Neural crest cell (in vitro differentiated cells): ENCODE measurements at places on chromosomes 13 and 19. TPM values are rescaled to one million over a fixed set of nuclear protein-coding genes. Genes with fewer than 3 reads are reported as not detected.

Gene TUBB4A
- 27.7 and 39.9 TPM in 2 replicates for total RNA-seq

Gene LHFPL6
- 35.2 and 37.7 TPM in 2 replicates for total RNA-seq

Gene EBI3
- not detected in 2 replicates for total RNA-seq

Gene SMIM44
- not detected in 2 replicates for total RNA-seq

DNA sequence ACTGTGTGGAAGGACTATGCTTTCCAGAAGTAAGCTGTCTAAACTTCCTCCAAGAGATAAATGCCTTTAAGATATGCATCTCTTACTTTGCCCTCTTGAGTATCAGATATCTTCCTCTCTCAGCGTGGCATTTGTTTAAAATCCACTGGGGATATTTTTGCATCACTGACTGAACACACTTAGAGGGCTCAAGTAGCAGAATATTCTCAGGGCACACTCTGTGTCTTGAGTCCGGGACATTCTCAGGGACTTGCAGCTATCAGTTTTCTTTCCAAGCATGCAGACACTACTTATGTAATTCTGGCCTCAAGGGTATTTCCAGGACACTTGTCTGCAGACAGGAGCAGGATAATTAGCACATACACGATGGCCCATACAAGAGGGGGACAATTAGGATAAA is 84.7 kb downstream of the ERCC5 start:
- peaks cover 7% of the 10 kb centered on the region for H3K4me1 ChIP-seq
- no peak overlapping the region for H3K27ac ChIP-seq
- H3K36me3 ChIP-seq = no peaks in the 10 kb centered on the region

- DNase-seq = no peak
- H3K36me3 ChIP-seq = no peaks in the 10 kb centered on the region
- no peak overlapping the region for H3K27ac ChIP-seq
- peaks cover 9% of the 10 kb centered on the region for H3K4me1 ChIP-seq
- H3K4me3 ChIP-seq = no peak overlapping the region
- H3K27me3 ChIP-seq = no peaks in the 10 kb centered on the region
Observed at GRCh38 chr19:48552406-48553322, 692 bp downstream of the SULT2B1 start.

DNA sequence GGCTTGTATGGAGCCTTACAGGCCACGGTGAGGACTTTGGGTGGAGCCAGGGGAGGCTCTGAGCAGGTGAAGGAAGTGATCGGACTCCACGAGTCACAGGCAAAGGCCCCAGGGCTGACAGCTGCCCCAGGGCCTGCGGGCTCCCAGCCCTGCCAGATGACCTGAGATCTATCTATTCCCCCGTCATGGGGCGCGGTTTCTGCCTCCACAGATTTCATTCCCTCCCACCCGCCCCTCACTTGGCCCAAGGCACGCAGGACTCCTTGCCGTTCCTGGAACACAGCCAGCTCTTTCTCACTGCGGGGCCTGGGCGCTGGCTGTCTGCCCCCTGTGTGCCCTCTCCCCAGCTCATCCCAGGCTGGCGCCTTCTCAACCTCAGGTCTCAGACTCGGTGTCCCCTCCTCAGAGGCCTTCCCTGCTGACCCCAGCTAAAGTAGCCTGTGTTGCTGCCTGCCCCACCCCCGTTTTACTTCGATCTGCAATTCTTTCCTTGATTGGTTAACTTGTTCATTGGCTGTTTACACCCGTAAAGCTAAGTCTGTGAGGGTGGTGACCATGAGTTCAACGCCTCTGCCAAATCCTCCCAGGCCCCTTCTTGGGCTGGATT is 13.9 kb upstream of the PAK4 start:
- DNase-seq = no peak
- H3K36me3 ChIP-seq = no peaks in the 10 kb centered on the region
- H3K27me3 ChIP-seq = peaks cover 6% of the 10 kb centered on the region
- no peak overlapping the region for H3K4me3 ChIP-seq
- H3K27ac ChIP-seq = no peak overlapping the region
- H3K4me1 ChIP-seq = no peaks in the 10 kb centered on the region

GRCh38 chr13:34935841-34936240 is 6.2 kb upstream of the NBEA start:
- H3K4me3 ChIP-seq = no peak overlapping the region
- peaks cover 37% of the 10 kb centered on the region for H3K27me3 ChIP-seq
- H3K36me3 ChIP-seq = no peaks in the 10 kb centered on the region
- DNase-seq = no peak
- no peaks in the 10 kb centered on the region for H3K4me1 ChIP-seq

- no peaks in the 10 kb centered on the region for H3K36me3 ChIP-seq
- no peaks in the 10 kb centered on the region for H3K27me3 ChIP-seq
- H3K4me1 ChIP-seq = no peaks in the 10 kb centered on the region
- H3K4me3 ChIP-seq = no peak overlapping the region
- H3K27ac ChIP-seq = no peak overlapping the region
Observed at GRCh38 chr13:83622422-83622784, 259.9 kb downstream of the SLITRK1 start.

- H3K36me3 ChIP-seq = no peaks in the 10 kb centered on the region
- DNase-seq = no peak
- peaks cover 41% of the 10 kb centered on the region for H3K4me1 ChIP-seq
- H3K27ac ChIP-seq = no peak overlapping the region
- no peak overlapping the region for H3K4me3 ChIP-seq
Observed at GRCh38 chr13:25864116-25864515, 187.7 kb downstream of the SHISA2 start.

GRCh38 chr19:46186101-46186716 is 38.2 kb downstream of the IGFL2 start:
- peaks cover 4% of the 10 kb centered on the region for H3K4me1 ChIP-seq
- H3K27ac ChIP-seq = no peak overlapping the region
- peaks cover 42% of the 10 kb centered on the region for H3K27me3 ChIP-seq
- no peaks in the 10 kb centered on the region for H3K36me3 ChIP-seq
- DNase-seq = no peak

- no peak for DNase-seq
- H3K27ac ChIP-seq = no peak overlapping the region
- H3K36me3 ChIP-seq = no peaks in the 10 kb centered on the region
- H3K4me1 ChIP-seq = peaks cover 23% of the 10 kb centered on the region
Observed at GRCh38 chr13:40221460-40222201, 444.8 kb downstream of the FOXO1 start.

DNA sequence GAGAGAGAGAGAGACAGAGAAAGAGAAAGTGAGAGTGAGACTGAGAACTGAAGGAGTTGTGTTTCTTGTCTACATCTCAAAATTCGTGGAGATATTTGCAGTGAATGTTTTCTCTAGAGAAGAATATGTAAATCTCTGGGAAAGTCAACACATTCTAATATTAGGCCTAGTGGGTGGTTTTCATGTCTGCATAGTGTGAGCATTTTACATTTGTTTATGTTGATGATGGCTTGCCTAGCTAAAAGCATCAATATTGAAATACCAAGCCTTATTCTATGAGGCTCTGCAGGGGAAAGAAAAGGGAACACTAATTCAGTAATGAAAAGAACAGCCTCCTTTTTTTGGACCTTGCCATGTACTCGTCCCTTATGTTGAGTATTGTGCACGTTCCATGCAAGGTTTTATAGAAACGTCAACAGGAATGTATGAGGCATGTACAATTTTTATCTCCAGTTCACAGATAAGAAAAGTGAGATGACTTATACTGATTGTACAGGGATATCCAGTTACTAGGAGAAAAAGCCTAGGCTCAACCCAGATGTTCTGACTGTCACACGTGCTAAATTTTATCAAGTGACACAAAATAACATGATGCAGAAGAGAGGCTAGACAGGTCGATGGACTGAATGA is 1288.9 kb upstream of the SLC10A2 start:
- no peak for DNase-seq
- H3K4me3 ChIP-seq = no peak overlapping the region
- no peaks in the 10 kb centered on the region for H3K36me3 ChIP-seq
- H3K27me3 ChIP-seq = no peaks in the 10 kb centered on the region
- H3K27ac ChIP-seq = no peak overlapping the region
- peaks cover 8% of the 10 kb centered on the region for H3K4me1 ChIP-seq

DNA sequence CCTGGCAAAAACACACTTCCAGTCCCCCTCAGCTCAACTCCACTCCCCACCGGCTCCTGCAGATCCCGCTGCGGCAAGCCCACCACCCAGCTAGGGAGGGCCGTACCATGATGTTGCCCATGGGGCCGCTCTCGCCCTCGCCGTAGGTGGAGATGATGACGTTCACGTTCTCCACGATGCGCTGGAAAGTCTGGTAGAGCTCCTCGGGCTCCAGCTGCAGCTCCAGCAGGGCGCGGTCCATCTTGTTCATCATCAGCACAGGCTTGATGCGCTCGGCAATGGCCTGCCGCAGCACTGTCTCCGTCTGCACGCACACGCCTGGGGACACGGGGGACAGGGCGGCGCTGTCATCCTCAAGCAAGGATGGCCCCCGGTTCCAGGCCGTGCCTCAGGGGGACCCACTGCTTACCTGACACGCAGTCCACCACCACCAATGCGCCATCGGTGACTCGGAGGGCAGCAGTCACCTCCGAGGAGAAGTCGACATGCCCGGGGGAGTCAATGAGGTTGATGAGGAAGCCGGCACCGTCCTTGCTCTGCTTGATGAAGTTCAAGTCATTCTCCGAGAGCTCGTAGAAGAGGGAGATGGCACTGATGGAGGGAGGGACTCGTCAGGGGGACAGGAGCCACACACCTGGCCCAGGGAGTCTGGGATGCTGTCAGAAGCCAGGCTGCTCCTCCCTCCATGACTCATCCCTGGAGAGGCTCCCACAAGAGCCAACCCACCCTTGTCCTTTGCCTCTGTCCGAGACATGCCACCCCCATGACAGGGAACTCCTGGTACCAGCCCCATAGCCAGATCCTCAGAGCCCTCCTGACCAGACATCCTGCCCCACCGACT is 2.3 kb downstream of the EEF2 start:
- peak overlapping the region; percentile 71 for H3K27ac ChIP-seq
- DNase-seq = no peak
- H3K4me3 ChIP-seq = peak overlapping the region; percentile 99
- peaks cover 34% of the 10 kb centered on the region for H3K36me3 ChIP-seq
- peaks cover 37% of the 10 kb centered on the region for H3K27me3 ChIP-seq

DNA sequence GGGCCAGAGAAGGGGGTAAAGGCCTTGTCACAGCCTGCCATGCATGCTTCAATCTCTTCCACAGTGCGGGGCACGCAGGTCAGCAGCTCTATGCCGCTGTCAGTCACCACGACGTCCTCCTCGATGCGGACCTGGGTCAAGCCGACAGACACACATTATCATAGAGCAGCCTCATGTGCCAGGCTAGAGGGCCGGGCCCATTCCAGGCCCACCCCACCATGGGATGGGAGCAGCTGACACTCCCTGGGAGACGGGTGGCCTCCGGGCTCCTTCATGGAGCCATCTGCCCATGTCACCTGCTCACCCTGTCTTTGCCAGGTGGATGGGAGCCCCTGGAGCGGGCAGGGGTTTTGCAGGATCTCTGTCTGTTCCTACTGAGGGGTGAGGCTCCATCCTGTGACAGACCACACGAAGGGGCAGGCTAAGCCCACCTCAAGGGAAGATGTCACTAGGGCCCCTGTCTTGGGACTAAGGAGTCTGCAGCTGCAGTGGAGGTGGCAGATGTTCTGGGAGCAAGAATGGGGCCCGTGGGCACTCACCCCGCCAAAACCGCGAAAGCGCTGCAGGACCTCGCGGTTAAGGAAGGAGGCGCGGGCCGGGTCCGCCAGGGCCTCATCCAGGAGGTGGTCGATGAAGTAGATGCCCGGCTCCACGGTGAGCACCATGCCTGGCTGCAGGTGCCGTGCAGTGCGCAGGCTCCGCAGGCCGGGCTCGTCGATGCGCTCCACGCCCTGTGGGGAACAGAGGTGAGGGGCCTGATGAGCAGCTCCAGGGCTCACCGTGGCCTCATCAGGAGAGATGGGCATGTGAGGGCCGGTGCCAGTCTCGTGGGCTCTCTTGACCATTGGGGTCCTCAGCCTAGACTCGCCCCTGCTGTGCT is 14.1 kb downstream of the CEBPG start:
- H3K4me1 ChIP-seq = peaks cover 6% of the 10 kb centered on the region
- H3K27ac ChIP-seq = no peak overlapping the region
- DNase-seq = no peak

DNA sequence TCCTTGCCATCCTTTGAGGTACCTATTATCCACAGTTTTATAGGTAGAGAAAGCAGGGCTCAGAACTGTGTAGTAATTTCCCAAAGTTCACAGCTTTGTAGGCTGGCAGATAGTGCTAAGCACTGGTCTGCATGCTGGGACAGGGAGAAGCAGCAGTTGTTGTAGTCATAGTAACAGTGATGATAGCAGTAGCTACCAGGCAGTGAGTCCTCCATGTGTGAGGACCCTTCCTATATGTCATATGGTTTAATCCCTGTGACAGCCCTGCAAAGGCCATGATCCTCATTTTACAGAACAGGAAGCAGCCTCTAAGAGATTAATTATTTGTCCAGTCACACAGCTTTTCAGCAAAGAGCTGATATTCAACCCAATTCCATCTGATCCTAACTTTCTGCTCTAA is 21.0 kb downstream of the SERP2 start:
- H3K4me1 ChIP-seq = peaks cover 35% of the 10 kb centered on the region
- no peak for DNase-seq
- H3K27ac ChIP-seq = no peak overlapping the region
- H3K4me3 ChIP-seq = no peak overlapping the region

- H3K27ac ChIP-seq = peak overlapping the region; percentile 51
- H3K36me3 ChIP-seq = peaks cover 12% of the 10 kb centered on the region
- no peak for DNase-seq
- peaks cover 47% of the 10 kb centered on the region for H3K27me3 ChIP-seq
- peak overlapping the region; percentile 90 for H3K4me3 ChIP-seq
Observed at GRCh38 chr19:40614622-40615411, 13.6 kb downstream of the LTBP4 start.

GRCh38 chr13:23462815-23463559 is 29.5 kb upstream of the SACS start:
- no peak overlapping the region for H3K4me3 ChIP-seq
- no peaks in the 10 kb centered on the region for H3K36me3 ChIP-seq
- DNase-seq = no peak
- no peak overlapping the region for H3K27ac ChIP-seq

DNA sequence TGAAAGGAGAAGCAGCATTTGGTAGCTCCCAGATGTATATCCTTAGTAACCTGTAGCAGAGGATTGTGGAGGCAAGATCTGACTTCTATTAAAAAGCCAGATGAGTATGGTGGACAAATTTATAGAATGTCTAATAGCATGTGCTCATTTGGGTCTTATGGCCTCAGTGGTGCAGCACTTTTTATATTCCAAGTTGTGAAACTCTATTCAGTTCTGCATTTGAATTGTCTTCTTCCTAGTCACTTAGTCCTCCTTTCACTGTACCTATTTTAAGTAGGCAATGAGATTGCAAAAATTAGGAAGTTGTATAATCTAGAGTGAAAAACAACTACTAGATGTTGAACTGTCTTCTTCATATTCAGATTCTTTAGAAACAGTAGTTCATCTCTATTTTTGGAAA is 412.5 kb upstream of the PCDH9 start:
- H3K4me1 ChIP-seq = no peaks in the 10 kb centered on the region
- DNase-seq = no peak
- H3K36me3 ChIP-seq = no peaks in the 10 kb centered on the region
- H3K27ac ChIP-seq = no peak overlapping the region
- H3K27me3 ChIP-seq = no peaks in the 10 kb centered on the region
- H3K4me3 ChIP-seq = no peak overlapping the region
